ENCODE measurements at places on chromosomes 7 and 10.

DNA sequence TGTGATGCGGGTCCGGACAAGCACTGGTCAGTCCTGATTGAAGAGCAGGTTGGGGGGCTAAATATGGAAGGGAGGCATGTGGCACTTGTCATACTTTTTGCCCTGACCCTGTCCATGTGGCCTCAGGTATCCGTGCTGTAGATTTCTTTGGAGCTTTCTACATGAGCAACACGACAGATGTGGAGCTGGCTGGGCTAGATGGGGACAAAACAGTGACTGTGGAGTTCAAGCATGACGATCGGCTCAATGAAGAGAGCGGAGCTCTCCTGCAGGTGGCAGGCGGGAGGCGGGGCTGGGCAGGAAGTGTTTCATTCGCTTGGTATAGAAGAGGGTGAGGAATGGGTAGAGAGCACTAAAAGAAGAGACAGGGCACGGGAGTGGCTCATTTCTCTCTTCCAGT lies 13.0 kb upstream of the CHCHD1 start:
- DNase-seq = no peak

DNA sequence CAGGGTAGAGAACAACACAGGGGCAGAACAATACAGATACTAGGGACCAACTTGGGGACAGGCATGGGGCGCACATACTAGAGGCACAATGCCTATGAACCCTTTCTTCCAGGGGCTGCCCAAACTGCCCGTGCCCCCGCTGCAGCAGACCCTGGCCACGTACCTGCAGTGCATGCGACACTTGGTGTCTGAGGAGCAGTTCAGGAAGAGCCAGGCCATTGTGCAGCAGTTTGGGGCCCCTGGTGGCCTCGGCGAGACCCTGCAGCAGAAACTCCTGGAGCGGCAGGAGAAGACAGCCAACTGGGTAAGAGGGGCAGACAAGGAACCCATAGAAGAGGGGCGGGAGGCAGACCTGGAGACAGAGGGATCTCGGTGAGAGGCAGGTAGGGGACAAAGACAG lies 5.8 kb downstream of the CHAT start:
- DNase-seq = no peak

DNA sequence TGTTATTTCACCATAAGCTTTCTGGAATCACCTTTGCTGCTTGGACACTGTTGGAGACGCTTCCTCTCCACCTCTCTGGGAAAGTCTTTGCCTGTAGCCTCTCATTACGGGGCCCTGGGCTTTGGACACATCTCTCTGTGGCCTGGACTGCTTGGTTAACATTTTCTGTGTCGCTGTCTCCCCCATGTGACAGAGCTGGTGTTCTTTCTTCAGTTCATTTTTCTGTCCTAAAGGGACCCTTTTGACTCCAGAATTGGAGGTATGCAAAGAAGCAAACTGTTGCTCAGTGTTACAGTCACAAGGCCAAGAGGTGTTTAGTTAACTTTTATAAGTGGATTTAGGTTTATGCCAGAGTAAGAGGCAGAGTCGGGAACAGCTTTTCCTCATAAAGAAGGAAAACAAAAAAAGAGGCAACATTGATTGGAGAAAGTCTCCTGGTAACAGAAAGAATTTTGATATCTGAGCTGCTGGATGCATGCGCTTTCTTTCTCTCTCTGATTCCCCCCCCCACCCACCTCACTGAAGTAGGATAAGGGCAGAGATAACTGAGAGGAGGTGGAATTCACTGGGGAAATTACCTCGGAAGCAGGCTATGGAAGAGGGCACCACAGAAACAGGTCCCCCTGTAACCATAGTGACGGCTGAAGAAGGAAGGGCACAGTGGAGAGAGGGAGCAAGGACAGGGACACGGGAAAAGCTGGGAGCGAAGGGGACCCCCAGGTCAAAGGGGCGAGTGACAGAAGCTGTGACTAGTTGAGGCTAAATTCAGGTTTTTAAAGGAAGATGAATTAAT lies 57.8 kb downstream of the LGI1 start:
- no peak for DNase-seq

DNA sequence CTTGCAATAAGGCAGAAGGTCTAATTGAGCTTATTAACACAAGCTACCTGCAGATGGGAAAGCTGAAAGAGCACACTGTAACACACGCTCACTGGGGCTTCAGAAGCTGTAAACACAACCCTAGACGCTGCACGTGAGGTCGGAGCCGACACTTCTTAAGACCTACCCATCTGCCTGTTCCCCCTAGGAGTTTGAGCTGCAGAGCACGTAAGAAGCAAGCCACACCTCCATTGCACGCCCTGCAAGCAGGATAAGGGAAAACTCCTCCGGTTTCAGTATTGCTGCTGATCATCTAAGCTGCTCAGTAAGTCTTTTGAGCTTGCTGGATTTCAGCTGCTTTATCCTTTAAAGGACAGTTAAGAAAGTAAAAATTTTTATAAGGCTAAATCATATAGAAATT lies 244.0 kb upstream of the ZWINT start:
- DNase-seq = no peak

- no peak for DNase-seq
These were observed 3.9 kb upstream of the ITGB1 start for GRCh38 chr10:32961895-32962369.

- no peak for DNase-seq
These were observed 487.0 kb upstream of the FZD8 start for GRCh38 chr10:36129051-36129450.

DNA sequence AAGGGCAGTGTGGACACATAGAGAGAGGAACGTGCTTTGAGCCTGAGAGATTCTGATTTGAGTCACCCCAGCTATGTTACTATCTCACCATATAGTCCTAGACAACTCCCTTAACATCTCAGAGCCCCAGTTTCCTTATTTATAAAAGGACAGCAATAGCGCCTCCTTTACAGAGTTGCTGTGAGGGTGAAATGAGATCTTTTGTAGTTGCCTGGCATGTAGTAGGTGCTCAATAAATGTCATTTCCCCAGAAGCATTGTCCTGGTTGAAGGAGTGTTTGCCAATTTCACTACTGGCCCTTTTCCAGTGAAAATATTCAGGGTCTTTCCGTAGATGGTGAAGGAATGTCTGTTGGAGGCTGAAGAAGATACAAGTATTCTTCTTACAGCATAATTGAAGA lies 51.3 kb upstream of the FAM180A start:
- no peak for DNase-seq

- peak; percentile 92 for DNase-seq
These were observed 1226.7 kb upstream of the LRRN3 start for GRCh38 chr7:109864230-109864629.

DNA sequence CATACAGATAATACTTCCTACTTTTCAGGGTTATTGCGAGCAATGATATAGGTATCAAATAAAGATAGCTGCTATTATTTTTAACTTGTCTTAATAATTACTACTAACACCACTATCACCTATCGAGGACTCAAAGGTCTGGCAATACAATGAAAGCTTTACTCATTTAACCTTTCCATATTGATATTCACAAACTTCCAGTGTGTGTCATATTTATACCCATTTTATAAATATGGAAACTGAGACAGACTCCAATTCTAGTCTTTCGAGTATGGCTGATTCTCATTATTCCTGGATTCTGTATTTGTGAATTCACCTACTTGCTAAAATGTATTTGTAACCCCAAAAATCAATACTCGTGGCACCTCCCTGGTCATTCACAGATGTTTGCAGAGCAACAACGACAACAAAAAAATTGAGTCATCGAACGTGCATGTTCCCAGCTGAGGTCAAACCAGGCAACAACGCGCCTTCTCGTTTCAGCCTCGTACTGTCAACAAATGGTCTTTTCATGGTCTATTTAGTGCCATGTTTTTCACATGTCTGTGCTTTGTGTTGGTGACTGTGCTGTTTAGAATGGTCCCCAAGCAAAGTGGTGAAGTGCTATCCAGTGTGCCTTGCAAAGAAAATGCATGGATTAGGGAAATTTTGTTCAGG lies 51.7 kb downstream of the SMURF1 start:
- DNase-seq = no peak

- no peak for DNase-seq
These were observed 111.0 kb downstream of the SMURF1 start for GRCh38 chr7:99032928-99033327.
